Stimulated activated CD4-positive, alpha-beta T cell treated with anti-CD3 and anti-CD28 coated beads, Interleukin-2, amount 100 ng/mL, for 48 hours (primary cell): ENCODE measurements at places on chromosomes 16 and 17.

DNA sequence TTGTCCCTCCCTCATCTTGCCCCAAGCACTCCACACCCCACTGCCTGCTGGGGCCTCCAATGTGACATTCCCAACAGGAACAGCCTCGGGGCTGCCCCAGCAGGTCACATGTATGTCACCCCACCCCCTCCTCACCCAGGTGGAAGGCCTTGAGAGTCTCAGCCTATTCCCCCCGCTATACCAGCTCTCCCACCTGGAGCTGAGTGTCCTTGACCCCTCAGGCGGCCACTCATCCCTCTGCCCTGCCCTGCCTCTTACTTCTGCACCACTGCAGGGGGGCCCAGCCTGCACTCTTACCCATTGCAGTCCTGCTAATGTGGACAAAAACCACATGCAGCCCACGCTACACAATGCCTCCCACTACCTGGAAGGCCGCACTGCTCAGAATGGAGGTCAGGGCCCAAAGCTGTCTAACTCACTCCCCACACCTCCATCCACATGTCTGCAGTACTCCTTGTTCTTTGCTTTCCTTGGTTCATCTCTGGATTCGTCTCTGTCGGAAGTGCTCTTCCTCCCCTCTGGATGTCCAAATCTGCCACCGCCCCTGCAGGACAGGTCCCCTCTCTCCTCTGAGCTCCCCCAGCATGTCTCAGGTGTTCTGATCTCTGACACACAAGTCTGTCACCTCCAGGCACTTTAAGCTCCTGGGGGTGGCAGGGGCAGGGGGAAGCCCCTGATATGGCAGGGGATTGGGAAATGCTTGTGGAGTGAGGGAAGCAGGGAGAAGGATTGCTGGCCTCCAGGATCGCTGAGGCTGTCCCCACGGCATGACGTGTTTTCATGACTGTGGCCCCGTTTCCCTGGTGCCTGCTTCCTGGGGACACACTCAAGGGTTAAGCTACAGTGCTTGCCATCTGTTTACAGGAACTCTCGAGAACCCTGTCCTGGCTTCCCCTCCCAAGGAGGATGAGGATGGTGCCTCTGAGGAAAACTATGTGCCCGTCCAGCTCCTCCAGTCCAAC lies 20.8 kb downstream of the TRPV2 start:
- DNase-seq: no peak

DNA sequence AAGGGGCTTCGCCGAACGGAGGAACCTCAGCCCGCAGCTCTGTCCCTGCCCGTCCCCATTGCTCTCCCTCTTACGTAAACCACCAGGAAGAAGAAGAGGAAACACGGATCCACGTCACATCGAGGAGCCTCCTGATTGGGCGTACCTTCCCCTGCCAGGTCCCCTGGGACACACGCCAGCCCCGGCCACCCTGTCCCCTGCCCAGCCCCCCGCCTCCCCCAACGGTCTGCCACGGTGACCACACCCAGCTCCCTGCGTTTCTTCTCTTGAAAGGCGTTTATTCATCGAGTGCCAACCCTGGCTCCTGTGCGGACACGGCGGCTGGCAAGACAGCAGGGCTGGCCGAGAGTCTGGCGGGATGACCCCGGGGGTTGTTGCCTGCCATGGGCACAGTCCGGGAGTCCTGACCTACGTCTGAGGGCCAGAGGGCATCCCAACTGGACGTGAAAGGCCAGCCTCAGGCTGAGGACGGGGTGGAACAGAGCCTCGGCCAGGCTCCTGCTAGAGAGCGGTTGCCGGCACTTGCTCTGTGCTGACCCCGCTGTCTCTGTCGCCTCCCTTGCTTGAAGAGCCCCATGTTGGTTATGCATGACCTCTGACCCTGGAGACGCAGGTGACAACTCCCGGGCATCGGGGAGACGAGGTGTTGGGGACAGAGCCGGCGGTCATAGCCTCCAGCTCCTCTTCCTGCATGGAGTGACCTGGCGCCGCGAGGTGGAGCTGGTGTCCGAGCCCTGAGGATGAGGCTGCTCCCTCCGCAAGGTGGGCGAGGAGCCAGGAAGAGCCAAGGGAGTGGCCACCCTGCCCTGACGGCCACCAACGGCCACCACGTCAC lies 40.5 kb upstream of the ACSF3 start:
- no peak for DNase-seq

GRCh38 chr17:78368854-78369495 lies 9.1 kb upstream of the SOCS3 start:
- DNase-seq: no peak

DNA sequence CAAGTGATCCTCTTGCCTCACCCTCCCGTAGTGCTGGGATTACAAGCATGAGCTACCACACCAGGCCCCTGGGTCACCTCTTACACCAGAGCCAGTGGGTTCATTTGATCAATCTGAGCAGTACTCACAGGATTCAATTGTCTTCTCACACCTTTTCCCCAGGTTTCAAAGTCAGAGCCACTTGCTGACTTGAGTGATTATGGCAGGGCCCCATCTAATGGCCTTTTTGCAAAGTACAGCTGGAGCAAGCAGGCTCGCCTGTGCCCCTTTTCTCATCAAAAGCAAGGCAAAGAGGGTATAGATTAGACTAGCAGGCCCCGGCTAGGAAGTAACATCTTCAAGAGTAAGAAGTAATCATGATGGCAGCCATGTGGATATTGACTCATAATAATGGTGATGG lies 114.8 kb upstream of the NOL11 start:
- DNase-seq: peak; percentile 21

- DNase-seq: peak; percentile 32
Observed at GRCh38 chr17:45050481-45051059, 862 bp downstream of the DCAKD start.

GRCh38 chr16:12462426-12463280 lies 341.0 kb downstream of the CPPED1 start:
- no peak for DNase-seq

DNA sequence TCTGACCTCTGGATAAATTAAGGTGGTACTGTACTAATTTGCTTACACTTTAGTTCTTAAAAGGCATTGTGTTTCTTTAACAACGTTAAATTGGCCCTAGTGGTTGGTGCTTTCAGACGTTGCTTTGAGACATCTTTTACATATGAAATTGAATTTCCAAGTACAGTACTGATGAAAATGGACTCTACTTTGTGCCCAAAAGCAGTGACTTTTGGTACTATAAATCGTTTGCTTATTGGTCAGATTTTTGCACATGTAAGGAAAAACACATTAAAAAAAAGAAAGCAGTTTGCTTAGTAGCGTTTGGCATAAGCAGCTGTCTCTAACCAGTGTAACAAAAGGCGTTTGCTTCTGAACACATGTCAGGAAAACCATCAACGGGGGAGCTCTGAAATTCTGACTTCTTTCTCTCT lies 139.6 kb downstream of the CDK5R1 start:
- no peak for DNase-seq

- DNase-seq: no peak
Observed at GRCh38 chr17:49727380-49727779, 19.6 kb upstream of the SLC35B1 start.
